ENCODE measurements at places on chromosomes 6 and 20. TPM values are rescaled to one million over a fixed set of nuclear protein-coding genes. Genes with fewer than 3 reads are reported as not detected.

DNA sequence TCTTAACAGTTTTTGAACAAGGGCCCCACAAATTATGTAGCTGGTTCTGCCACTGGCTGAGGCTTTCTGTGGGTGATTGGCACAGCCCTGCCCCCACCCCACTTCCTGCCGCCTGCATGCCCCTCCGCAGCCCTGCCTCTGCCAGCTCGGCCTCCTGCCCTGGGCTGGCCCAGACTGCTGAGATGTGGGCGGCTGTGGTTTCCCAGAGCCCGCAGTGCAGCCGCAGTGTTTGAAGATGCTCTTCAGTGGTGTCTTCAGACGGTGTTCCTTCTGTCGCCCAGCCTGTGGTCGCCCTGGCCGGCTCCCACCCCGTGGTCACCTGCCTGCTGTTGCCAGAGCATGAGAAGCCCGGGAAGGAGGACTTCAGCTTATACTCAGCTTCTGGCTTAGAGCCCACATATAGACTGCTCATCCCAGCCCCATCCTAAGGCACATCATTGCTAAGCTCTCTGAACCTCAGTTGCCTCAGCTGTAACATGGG lies 154.3 kb downstream of the VEGFA start:
- peak; percentile 84 for DNase-seq
- peaks cover 40% of the 10 kb centered on the region for H3K4me1 ChIP-seq
- H3K27ac ChIP-seq: peak overlapping the region; percentile 25
- no peaks in the 10 kb centered on the region for H3K27me3 ChIP-seq
- H3K36me3 ChIP-seq: no peaks in the 10 kb centered on the region

Gene PHACTR3
- not detected for total RNA-seq

DNA sequence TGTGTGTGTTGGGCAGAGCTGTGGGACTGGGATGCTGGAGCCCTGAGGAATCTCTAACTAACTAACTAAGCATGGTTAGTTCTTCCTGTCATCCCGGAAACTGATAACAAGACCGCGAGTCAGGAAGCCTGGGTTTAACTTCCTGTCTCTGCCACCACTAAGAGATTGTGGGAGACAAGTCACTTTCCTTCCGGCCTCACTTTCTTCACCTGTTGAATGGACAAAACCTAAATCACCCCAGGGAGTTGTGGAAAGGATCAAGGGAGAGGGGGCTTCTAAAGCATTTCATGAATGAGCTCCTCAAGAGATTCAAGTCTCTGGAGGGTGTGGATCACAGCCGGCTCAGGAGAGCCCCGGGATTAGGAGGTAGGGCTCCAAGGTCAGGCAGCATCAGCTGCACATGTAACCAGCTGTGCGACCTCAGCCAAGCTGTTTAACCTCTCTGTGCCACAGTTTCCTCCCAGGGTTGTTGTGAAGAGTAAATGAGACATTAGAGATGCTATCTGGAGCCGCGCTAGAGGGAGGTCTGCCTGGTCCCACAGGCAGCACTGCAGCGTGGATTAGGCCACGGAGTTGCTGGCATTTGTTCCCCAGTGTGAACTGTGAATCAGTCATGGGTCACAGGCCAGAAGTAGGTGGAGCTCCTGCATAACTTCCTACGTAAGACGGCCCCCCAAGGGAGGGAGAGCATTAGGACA lies 105.1 kb downstream of the TOX2 start:
- H3K27ac ChIP-seq: peak overlapping the region; percentile 77
- H3K36me3 ChIP-seq: no peaks in the 10 kb centered on the region
- H3K4me1 ChIP-seq: peaks cover 21% of the 10 kb centered on the region
- H3K27me3 ChIP-seq: peaks cover 6% of the 10 kb centered on the region

- DNase-seq: peak; percentile 89
- peak within 1 kb of the TSS; percentile 100 for H3K4me3 ChIP-seq
- H3K4me1 ChIP-seq: peaks cover 47% of the 10 kb centered on the region
- no peaks in the 10 kb centered on the region for H3K27me3 ChIP-seq
- H3K36me3 ChIP-seq: peaks cover 25% of the 10 kb centered on the region
Observed at GRCh38 chr6:13711733-13712598, at the start of gene RANBP9. TSS of gene RANBP9 (minus strand) at chr6:13711835. CDS start at chr6:13711505, 330 bp downstream.

Gene HRH3
- not detected for total RNA-seq

- H3K27ac ChIP-seq: no peak overlapping the region
- DNase-seq: no peak
- no peaks in the 10 kb centered on the region for H3K4me1 ChIP-seq
- no peaks in the 10 kb centered on the region for H3K36me3 ChIP-seq
Observed at GRCh38 chr6:48255094-48255493, 144.1 kb upstream of the PTCHD4 start.
